ENCODE measurements at places on chromosomes 1 and 21.

DNA sequence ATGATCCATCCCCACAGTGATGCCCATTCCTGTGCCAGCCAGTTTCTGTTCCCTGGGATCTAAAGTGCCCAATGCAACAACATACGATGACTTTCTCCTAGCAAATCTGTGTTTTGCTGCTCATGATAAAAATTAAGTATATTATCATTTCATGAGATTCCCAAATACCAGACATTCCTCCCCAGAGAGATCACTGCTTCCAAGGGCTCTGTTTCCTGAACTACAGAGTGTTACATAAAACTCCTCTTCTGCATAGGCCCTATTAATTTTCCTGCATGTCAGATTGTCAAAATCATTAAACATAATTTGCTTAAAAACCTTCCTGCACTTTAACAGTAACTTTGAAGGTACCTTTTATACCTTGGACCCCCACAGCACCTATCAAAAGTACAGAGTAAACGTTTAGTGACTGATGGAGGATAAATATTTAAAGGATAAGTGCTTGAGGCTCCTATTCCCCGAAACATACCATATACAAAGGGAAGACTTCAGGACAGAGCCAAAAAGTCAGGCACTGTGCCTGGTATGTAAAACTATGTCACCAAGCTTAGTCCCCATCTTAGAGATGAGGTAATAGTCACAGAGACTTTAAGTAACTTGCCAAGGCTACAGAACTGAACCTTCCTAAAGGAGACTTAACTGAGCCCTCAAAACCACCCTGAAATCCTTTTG is 50.2 kb downstream of the SLC25A24 start:
- no peak overlapping the region for H3K4me3 ChIP-seq
- H3K27me3 ChIP-seq = no peaks in the 10 kb centered on the region
- no peak for DNase-seq
- H3K4me1 ChIP-seq = no peaks in the 10 kb centered on the region

DNA sequence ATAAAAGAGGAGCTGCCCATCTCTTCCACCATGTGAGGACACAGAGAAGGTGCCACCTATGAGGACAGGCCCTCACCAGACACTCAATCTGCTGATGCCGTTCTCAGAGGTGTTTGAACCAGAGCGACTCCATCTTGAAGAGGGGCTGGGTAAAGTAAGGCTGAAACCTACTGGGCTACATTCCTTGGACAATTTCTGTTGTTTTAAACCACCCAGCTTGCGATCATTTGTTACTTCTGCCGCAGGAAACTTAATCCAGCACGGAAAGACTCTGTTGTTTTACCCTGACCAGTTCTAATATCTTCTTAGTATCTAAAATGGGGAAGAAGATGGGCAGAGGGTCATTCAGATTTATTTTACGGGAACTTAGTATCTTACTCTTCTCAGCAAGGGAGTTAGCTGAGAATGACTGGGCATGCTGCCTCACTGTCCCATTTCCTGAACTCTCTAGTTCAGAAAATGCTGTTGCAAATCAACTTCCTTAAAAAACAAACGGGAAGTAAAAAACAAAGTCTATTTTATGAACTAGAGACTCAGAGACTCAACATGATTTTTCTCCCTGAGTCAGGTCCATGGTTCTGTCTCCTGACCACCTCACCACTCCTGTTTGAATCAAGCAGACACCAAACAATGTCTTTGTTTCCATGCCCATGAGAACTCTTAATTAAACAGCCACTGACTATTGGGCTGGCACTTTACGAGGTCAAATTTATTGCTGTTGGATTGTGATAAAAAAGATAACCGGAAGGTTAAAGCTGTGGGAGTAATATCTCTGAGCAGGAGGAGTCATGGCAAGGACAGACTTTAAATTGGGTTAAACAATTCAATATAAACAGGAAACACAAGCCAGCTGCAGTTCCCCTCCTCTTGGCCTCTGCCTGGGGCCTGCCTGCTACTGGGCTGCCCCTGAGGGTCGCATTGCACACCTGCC is 23.8 kb upstream of the IFNAR1 start:
- peak overlapping the region; percentile 93 for H3K27ac ChIP-seq
- H3K27me3 ChIP-seq = no peaks in the 10 kb centered on the region
- DNase-seq = peak; percentile 32
- peak overlapping the region; percentile 85 for H3K4me3 ChIP-seq

DNA sequence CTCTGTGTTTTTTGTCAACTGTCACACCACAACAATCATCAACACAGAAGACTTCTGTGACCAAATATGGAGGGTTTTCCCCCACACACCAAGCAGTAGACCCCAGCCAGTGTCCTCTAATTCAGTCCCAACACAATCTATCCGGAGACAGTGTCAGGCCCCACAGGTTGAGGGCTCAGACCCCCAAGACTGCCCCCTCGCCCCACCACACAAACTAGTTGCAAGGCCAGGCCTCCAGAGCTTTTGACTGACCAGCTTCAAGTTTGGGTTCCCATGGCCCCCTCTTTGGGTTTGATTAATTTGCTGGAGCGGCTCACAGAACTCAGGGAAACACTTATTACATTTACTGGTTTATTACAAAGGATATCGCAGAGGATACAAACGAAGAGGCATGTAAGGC is 37.2 kb downstream of the NEK2 start:
- H3K27me3 ChIP-seq = peaks cover 14% of the 10 kb centered on the region
- H3K4me3 ChIP-seq = no peak overlapping the region
- H3K27ac ChIP-seq = no peak overlapping the region
- H3K36me3 ChIP-seq = no peaks in the 10 kb centered on the region

GRCh38 chr1:227917081-227917950 is 30.4 kb downstream of the WNT9A start:
- peaks cover 3% of the 10 kb centered on the region for H3K4me1 ChIP-seq
- no peaks in the 10 kb centered on the region for H3K36me3 ChIP-seq
- no peak overlapping the region for H3K4me3 ChIP-seq
- H3K27me3 ChIP-seq = peaks cover 7% of the 10 kb centered on the region
- no peak overlapping the region for H3K27ac ChIP-seq

DNA sequence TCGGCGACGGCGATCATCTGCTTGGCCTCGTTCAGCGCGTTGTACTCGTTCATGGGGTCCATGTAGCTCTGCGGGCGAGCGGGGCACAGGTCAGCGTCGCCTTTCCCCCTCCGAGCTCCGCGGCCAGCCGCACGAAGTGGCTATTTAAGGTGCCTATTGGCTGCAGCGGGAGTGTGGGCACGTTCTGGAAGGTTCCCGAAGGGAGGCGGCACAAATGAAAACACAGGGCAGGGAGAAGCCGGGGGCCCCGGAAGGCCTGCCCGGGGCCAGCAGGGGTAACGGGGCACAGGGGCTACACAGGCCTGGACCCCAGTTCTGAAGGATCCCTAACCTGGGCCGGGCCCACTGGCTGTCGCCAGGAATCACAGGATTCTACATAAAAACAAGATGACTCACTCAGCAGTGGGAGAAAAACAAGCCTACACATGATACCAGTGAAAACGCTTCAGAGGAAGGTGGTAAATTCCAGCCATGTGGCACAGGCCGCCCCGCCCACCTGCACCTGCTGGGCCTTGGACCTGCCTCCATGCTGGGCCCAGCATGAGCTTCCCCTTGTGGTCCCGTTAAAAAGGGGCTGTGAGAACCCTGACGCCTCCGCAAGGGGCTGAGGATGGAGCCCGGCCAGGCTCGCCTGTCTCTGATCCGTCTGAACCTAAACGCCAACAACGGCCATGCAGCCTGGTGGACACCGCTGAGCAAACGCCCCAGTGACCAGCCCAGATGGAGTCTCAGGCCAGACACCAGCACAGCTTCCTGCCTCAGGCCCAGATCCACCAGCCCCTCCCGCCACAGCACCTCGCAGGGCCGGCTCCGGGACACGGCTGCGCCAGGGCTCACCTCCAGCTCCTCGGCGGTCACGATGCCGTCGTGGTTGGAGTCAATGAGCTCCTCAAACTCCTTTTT is 3.9 kb upstream of the TNFRSF4 start:
- H3K27ac ChIP-seq = no peak overlapping the region
- no peak overlapping the region for H3K4me3 ChIP-seq
- peaks cover 2% of the 10 kb centered on the region for H3K36me3 ChIP-seq
- H3K4me1 ChIP-seq = peaks cover 24% of the 10 kb centered on the region

DNA sequence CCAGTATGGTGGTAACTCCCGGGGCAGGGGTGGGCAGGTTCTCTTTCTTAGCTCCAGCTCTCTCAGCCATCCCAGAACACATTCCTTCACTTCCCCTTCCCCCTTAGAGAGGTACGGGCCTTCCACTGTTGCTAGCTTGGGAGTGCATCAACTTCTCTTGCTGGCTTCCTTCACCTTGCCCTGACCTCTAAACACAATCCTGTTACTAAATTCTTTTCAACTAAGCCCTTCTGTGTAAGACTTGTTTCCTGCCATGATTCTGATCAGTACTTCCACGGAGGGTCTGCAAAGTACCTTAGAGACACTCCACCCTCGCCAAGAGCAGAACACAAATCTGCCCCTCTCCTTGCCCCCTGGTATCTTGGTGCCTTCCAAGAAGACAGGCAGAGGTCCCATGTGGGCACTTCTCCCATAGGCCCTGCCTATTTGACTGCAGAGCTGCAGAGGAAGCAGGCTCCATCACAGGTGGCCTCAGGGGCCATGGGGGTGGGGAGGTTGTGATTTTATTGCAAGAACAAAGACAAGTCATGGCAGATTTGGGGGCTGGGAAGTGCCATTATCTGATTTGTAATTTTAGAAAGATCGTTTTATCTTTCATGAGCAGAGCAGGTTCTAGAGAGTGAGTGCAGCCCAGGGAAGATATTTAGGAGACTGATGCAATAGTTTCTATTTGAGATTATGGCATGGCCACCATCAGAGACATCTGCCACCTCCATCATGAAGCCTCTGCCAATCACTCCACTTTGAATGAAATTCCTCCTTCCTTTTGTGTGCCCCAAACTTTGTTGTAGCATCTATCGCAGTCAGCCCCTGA is 182.5 kb upstream of the JUN start:
- peak overlapping the region; percentile 77 for H3K4me3 ChIP-seq
- peak overlapping the region; percentile 49 for H3K27ac ChIP-seq
- no peaks in the 10 kb centered on the region for H3K36me3 ChIP-seq
- H3K27me3 ChIP-seq = no peaks in the 10 kb centered on the region

GRCh38 chr1:232577772-232578171 is 52.2 kb downstream of the SIPA1L2 start:
- no peaks in the 10 kb centered on the region for H3K36me3 ChIP-seq
- H3K27ac ChIP-seq = no peak overlapping the region
- no peaks in the 10 kb centered on the region for H3K27me3 ChIP-seq
- DNase-seq = no peak

GRCh38 chr1:52676249-52676903 is 21.8 kb downstream of the COA7 start:
- H3K36me3 ChIP-seq = peaks cover 7% of the 10 kb centered on the region
- H3K27me3 ChIP-seq = no peaks in the 10 kb centered on the region
- H3K27ac ChIP-seq = no peak overlapping the region
- peaks cover 6% of the 10 kb centered on the region for H3K4me1 ChIP-seq
- no peak overlapping the region for H3K4me3 ChIP-seq

DNA sequence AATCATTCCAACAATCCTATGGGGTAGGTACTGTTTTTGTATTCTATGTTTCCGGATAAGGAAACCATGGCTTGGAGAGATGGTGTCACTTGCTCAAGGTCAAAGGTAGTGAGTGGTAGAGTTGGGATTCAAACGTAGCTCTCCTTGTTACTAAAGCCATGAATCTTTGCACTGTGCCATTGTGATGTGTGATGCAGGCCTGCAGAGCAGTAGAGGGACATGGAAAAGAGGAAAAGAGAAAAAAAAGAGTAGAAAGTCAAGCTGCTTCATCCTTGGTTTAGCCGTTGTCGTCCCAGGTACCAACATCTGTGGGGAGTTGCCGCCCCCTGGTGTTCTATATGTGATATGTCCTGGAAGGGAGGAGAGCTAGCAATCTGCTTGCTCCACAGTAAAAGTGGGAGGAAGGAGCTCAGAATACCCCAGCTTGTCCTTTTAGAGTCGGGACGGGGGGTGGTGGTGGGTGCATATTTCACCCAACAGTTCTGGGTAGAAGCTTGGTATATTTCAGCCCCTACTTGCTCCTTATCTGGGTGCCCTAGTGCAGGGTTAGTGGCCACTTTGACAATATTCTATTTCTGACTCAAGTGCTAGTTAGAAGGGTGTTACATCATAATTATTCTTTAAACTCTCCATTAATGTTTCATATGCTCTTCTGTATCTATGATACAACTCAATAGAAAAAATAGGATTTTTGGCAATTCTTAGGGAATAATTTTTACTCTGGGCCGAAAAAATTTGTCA is 98.4 kb downstream of the EBNA1BP2 start:
- no peaks in the 10 kb centered on the region for H3K27me3 ChIP-seq
- peak overlapping the region; percentile 79 for H3K4me3 ChIP-seq
- peaks cover 40% of the 10 kb centered on the region for H3K4me1 ChIP-seq

GRCh38 chr1:192461684-192462083 is 113.9 kb upstream of the RGS1 start:
- no peak for DNase-seq
- H3K4me3 ChIP-seq = no peak overlapping the region
- no peaks in the 10 kb centered on the region for H3K36me3 ChIP-seq
- no peak overlapping the region for H3K27ac ChIP-seq
- peaks cover 42% of the 10 kb centered on the region for H3K27me3 ChIP-seq

GRCh38 chr1:15974855-15975254 is 1.0 kb downstream of the ZBTB17 start:
- peak overlapping the region; percentile 80 for H3K4me3 ChIP-seq
- H3K27ac ChIP-seq = peak overlapping the region; percentile 94
- DNase-seq = no peak
- H3K4me1 ChIP-seq = peaks cover 27% of the 10 kb centered on the region

- H3K27ac ChIP-seq = no peak overlapping the region
- H3K36me3 ChIP-seq = no peaks in the 10 kb centered on the region
- DNase-seq = no peak
- H3K4me1 ChIP-seq = peaks cover 9% of the 10 kb centered on the region
Observed at GRCh38 chr1:212613440-212614335, 5.1 kb downstream of the ATF3 start.

DNA sequence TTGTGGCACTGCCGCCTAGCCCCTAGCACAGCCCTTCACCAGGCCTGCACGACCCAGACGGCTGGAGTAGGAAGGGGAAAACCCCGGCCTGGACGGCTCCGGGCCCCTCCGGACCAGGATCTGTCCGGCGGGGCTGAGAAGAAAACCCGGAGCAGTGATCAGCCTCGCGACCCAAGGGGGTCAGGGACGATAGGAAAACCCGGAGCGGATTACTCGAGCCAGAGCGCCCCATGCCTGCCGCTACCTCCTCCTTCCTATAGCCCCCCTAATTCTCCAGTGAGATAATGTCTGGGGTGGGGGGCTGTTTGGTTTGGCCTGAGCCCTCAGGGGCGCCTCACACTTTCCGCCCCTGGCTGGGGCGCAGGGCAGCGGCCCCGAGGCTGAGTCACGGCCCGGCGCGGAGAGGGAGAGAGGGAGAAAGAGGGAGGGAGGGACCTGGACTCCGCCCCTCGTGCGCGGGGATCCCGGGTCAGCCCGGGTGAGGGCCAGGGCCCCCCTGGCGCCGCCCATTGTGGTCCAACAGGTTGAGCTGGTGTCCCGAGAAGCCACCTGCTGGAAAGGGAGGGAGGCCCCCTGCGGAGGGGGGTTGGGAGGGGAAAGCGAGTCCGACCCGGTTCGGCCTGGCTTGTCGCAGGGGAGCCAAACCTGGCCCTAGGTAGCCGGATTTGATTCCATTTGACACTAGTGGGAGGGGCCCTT is 1.7 kb upstream of the ZBTB7B start:
- H3K36me3 ChIP-seq = no peaks in the 10 kb centered on the region
- H3K4me3 ChIP-seq = peak overlapping the region; percentile 94
- H3K27ac ChIP-seq = peak overlapping the region; percentile 76

GRCh38 chr1:37811027-37811655 is 3.1 kb upstream of the YRDC start:
- H3K27me3 ChIP-seq = no peaks in the 10 kb centered on the region
- peak overlapping the region; percentile 17 for H3K27ac ChIP-seq
- DNase-seq = peak; percentile 62
